ENCODE measurements at places on chromosomes 11 and 22.

- DNase-seq: no peak
These were observed 42.6 kb downstream of the NEU3 start for GRCh38 chr11:75031224-75031753.

DNA sequence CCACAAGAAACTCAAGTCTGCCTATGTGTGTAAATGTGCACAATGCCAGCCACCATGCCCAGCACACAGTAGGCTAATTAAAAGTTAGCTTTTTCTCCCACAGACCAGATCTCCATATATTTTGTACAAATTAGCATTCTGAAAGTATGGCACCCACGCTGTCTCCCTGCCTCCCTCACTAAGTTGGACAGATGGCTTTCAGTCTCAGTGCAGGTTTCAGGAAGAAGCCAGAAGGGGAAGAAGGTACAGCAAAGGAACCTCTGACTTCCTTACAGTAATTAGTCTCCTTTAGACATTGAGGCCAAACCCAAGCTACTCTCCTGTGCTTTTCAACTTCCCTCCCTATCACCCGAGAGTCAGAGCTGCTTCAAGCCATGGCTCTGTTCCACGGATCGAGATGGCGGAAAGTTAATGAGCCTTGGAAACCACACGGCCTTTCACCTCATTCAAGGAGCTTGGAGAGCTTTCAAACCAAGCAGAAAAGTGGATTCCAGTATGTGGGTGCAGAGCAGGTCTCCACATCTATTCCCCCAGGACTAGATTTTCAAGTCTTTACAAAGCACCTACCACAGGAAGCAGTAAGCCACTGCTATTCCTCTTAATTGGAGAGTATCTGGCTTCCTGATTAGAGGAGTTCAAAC lies 221.1 kb upstream of the NARS2 start:
- peak; percentile 28 for DNase-seq

- no peak for DNase-seq
These were observed 28.4 kb downstream of the TAB1 start for GRCh38 chr22:39427751-39428596.

DNA sequence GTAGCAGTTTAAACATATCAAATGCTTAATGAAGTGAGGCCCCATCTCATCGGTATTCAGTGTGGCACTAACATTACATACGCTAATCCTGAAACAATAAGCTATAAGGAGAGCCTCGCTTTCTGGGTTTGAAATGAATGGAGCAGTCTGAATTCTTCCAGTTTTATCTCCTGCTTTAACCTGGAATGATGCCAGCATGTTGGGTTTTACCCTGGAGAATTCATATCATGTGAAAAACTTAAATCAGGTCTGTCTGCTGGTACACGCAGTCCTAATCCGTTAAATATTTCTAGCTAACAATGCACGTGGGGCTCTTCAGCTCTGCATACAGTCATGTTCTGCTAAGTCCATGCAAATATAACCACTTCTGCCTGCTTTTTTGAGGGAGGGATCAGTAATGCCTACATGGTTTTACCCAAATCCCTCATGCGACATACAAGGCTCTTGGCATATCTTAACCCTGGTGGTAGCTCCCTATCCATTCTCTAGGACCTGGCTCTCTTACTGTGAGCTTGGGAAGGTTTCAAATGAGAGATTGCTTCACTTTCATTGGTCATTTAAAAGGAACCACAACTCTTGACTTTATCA lies 92.7 kb downstream of the COMMD9 start:
- DNase-seq: peak; percentile 90

- peak; percentile 81 for DNase-seq
These were observed 4.1 kb upstream of the SLC25A1 start for GRCh38 chr22:19182472-19183157.

- no peak for DNase-seq
These were observed 15.7 kb upstream of the ANO5 start for GRCh38 chr11:22177186-22177585.

- DNase-seq: no peak
These were observed 99.3 kb downstream of the CTTN start for GRCh38 chr11:70497536-70498075.

- DNase-seq: peak; percentile 12
These were observed 82.2 kb downstream of the PHF21B start for GRCh38 chr22:44927463-44928135.

DNA sequence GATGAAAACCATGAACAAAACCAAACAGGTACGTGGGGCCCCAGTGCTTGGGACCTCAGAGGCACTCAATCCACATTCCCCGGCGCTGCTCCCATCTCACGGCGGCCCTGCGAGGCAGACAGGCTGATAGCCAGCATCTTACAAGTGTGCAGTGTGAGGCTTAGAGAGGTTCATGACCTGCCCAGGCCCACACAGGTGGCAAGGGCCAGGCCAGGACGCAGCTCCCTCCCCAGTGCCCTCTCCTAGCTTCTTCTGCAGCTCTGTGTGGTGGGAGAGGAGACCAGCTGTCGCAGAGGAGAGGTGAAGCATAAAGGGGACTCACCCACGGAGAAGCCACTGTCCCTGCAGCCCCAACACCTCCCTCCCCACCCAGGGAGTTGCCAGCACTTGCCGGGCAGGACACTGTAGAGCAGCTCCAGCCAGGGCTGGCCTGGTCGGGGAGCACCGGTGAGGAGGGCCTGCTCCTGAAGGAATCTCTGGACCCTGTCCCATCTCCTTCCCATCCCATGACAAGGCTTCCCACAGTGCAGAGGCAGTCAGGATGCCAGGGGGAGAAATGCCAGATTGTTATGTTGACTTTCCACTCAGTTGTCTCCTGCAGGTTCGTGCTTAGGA lies 92.4 kb upstream of the TMEM45B start:
- DNase-seq: no peak

- no peak for DNase-seq
These were observed 104.3 kb upstream of the SYT13 start for GRCh38 chr11:45390407-45390806.

- DNase-seq: no peak
These were observed 20.1 kb downstream of the CELSR1 start for GRCh38 chr22:46517255-46517761.

DNA sequence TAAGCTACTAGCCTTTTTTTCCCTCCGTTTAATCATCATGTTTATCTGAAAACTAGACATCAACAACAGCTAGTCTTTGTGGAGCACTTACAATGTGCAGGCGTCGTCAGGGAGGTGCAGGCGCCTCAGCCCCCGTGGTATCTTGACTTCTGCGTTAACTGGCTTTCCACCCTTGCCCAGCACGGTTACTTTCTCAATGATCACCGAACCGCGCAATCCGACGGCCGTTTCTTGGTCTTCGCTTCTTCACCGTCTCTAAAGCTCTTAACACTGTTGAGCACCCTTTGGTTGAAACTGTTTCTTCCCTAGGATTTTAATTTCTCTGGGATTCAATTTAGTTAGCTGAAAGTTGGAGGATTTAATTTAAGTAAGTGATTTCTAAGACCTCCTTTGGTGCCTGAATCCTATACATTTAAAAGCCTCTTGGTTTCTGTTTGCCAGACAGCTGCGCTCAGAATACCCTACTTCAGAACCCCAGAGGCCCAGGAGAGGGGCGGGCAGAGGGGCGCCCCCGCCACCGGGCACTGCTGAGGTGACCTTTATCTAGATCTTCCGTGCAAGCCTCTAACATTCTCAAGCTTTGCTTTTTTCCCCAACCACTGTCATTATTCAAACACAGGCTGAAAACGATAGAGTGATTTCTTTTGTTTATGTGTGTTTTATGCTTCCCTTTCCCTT lies 18.0 kb upstream of the TMEM218 start:
- no peak for DNase-seq

DNA sequence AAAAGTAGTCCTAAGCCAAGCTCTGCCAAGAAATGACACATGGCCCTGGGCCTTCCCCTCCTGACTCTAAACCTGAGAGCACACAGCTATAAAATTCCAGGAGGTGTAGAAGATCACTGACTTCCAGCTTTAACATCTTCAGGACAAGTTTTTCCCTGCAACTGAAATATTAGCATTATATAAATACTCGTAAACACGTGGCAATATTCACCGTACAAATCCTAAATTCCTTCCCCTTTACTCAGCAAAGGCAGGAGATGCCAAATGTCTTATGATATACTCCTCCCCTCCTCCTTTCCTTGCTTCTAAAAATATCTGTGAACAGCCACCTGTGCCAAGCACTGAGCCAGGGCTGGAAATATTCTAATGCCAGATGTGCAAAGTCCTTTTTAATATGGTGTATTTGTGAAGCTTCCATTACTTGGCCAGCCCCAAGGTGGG lies 194.0 kb downstream of the LARGE1 start:
- no peak for DNase-seq

DNA sequence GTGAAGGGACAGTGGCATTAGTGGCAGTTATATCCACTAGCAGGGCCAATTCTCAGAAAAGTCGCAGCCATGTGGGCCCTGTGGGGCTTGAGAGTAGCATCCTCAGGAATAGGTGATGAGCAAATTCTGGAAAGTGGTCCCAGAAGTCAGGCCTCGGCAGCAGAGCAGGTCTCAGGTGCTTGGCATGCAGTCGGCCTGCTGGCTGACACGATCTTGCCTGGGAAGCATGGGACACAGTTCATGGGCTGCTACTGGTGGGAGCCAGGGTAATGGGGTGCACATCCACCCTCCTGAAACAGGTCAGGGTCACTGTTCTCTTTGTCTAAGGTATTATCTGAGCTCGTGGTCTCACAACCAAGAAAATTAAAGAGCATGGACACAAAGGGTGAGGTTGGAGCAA lies 36.8 kb upstream of the TMEM45B start:
- no peak for DNase-seq

DNA sequence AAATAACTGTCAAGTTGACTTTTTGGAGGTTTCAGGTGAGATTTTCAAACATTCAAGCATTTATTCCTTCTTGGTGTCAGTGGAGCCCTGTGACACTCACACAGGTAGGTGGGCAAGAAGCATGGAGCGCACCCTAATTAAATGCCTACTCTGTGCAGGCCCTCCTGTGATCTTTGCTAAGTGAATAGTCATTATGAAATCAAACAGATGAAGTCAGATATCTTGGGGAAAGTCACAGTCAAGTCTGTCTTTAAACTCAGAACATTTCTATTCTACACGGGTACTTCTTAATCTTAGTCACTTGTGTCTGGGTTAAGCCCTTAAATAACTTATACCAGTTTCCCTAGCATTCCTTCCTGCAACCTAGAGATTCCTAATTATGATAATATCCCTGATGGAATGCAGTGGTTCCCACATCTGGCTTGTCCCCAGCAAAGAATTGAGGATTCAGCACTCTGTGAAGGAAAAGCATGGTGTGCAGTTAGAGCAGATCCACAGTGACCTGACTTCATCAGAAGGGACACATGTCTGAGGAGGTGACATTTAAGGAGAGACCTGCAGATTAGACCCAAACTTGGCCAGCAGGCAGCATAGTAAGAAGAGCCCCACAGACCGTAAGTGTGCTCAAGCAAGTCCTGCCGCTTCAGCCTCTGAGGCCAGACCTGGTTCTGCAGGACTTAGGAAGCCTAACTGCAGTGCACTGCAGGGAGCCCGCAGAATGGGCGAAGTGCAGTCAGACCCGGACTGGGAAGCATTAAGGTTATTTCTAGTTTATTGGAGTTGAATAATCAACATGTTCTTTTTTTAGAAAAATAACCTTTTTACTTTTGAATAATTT lies 85.3 kb upstream of the GAL start:
- DNase-seq: no peak

- DNase-seq: no peak
These were observed 7.5 kb upstream of the MICALL1 start for GRCh38 chr22:37898441-37899181.

GRCh38 chr11:64339286-64339685 lies 718 bp upstream of the CCDC88B start:
- DNase-seq: no peak

DNA sequence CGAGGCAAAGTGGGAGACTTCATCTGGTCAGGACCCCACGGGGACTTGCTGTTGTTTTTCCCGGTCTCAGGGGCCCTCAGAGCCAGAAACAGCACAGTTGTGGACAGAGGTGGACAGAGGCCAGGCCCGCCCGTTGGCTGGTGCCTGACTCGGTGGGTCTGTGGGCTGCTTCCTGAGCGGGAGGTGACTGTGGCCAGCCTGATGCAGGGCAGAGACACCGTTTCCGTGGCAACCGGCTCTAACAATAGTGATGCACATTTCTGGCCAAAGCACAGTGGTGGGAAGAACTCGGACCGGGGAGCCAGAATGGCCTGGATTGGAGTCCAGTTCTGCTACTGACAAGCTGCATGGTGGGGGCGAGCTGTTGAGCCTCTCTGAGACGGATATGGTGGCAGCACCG lies 58.7 kb upstream of the ATXN10 start:
- no peak for DNase-seq

DNA sequence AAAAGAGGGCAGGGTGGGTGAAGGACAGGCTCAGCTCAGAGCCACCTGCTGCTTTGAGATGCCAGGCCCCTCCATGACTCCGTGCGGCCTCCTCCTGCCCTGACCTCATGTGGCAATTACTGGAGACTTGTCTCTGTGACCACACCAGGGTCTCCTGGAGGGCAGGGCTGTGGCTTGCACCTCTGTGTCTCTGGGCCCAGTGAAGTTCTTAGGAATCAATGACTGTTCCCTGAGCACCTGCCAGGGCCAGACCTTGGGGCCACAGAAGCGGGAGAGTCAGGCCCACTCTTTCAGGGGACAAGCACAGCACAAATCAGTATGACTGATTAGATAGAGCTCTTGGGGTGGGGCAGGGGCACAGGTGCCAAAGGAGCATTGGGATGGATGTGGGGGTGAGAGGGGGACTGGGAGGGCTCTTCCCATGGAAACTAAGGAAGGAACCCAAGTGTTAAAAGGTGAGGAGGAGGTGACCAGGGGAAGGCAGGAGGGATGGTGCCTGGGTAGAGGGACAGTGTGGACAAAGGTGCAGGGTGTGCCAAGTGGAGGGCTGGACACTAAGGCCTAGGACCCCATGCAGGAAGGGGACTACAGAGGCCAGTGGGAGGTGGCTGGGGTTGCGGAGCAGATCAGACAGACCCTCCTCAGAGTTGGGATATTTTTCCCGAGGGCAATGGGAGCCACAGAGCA lies 77.3 kb upstream of the SHISAL1 start:
- DNase-seq: no peak

GRCh38 chr11:123047266-123047946 lies 14.5 kb downstream of the HSPA8 start:
- DNase-seq: no peak

DNA sequence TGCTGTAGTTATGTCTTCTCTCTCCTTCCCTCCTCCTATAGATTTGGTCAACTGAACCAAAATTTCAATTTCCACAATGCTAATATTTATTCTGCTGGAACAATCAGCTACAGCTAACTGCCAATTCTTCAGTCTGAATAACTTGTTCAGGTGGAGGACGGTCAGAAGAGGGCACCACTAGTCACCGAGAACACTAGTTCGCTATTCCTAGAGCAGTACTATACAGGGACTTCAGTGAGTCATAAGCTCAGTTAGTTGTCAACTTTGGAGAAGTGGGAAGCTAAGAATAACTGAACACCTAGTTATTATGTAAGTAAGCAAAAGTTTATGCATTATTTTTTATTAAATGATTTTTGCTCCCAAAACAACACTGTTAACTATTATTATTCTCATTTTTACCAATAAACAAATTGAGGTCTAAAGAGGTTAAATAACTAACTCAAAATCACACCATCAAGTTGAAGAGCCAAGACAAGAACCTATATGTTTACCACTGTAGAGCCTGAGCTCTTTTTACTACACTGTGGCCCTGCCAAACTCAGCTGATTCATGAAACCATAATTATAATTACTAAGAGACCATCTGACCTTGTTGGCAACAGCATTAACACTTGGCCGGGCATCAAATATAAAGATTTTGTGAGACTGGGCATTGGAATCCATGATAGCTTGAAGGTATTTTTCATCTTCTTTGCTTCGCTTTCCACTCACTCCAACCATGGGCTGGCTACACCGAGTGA lies 59.0 kb downstream of the CEP57 start:
- peak; percentile 44 for DNase-seq

- peak; percentile 12 for DNase-seq
These were observed 35.0 kb downstream of the POU2AF1 start for GRCh38 chr11:111344032-111344431.

- no peak for DNase-seq
These were observed 41.3 kb downstream of the ABTB2 start for GRCh38 chr11:34316347-34317035.

Data from NCI-H2171 treated with DMSO at 0.1 percent for 48 hours (cell line).